ENCODE measurements at places on chromosomes 16 and 17.

DNA sequence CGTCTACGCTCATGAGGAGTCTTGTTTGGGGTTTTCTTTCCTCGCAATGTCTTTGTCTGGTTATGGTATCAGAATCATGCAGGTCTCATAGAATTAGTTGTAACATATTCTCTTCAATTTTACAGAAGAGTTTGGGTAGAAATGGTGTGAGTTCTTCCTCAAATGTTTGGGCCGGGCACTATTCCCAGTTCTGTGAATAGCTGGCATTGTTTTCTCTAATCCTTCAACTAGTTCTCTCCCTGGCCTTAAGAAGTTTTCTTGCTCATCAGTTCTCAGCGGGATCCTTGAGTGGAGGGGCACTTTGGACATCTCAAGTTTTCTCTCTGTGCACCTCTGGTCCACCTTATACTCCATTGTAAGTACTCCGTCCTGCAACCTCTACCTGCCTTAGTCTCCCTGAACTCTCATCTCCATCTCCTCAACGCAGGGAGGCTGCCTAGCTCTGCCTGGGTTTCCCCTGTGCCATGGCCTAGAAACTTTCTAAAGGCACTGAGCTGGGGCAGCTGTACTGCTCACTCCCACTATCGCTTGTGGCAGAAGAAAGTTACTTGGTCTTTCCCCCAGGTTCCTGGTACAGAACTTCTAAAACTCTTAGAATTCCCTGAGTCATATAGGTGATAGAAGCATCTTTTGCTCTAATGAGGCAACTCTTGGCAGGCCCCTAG is 16.9 kb downstream of the NSMCE1 start:
- no peak for DNase-seq

DNA sequence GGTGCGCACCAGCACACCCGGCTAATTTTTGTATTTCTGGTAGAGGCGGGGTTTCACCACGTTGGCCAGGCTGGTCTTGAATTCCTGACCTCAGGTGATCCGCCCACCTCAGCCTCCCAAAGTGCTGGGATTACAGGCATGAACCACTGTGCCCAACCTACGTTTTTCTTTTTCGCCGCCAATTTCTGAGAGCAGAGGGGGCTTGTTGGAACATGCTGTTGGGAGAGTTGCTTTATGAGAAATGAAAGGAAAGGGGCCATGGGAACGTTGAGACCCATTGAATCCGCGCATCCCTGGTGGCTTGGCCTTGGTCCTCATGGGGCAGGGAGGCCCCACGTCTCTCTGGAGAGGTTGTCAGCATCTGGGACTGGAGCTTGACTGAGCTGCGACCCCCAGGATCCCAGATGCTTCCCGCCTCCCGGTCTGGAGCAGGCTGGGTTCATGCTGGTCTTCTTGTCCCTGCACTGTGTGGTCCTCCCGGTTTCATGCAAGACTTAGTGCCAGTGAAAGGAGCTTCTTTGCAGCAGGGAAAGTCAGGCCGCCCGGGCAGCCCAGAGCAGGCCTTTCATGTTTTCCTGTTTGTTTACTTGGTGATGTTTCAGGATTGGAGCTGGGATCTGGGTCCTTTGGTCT is 22.8 kb downstream of the CRISPLD2 start:
- DNase-seq = no peak

DNA sequence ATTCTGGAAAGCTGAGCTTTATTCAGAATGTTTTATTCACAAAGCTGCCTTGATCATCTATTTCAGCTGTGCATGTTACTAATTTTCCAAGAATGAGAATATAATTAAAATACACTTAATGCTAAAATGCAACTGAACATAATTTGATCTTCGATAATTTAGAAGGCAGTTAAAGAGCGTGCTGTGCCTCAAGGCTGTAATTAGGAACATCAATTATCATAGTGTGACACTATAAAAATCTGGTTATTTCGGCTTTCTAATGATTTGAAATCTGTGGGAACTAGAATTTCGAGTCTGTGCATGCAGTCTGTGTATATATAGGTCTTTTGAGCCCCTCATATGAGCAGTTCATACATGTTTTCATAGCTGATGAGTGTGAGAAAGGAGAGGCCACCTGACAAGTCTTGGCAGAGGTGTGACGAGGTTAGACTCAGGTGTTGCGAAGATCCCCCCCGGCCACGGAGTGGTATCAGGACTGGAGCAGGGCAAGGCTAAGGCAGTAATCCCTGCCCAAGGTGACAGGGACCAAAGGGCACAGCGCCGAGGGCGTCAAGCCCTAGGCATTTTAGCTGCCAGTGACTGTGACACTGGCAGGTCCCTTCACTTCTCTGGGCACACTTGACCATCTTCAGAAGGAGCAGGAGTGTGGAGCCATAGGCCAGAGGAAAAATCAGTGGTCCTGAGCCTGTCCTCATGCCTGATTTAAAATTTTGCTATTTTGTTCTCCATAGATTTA is 328.5 kb downstream of the SNX29 start:
- DNase-seq = no peak

DNA sequence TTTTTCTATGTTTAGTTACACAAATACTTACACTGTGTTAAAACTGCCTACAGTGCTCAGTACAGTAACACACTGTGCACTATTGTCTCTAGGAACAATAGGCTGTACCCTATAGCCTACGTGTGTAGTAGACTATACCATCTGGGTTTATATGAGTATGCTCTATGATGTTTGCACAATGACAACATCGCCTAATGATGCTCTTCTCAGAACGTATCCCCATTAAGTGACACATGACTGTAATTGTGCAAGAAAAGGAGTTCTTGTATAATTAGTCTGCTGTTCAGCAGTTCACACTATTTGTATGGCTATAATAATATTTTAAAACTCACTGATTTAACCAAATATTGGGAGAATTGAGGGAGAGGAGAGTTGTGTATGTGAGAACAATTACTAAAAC is 173.7 kb downstream of the TRIM37 start:
- no peak for DNase-seq

GRCh38 chr16:21120976-21121520 is 29.6 kb downstream of the DNAH3 start:
- DNase-seq = no peak

Measured in T1000 (cell line).